ENCODE measurements at places on chromosomes 5 and 9. TPM values are rescaled to one million over a fixed set of nuclear protein-coding genes. Genes with fewer than 3 reads are reported as not detected.
A peak's percentile ranks its signal among the peaks of the same experiment; 100 is the strongest.

SOX30 gene
- not detected for total RNA-seq

PAX5 gene
- total RNA-seq = not detected

DNA sequence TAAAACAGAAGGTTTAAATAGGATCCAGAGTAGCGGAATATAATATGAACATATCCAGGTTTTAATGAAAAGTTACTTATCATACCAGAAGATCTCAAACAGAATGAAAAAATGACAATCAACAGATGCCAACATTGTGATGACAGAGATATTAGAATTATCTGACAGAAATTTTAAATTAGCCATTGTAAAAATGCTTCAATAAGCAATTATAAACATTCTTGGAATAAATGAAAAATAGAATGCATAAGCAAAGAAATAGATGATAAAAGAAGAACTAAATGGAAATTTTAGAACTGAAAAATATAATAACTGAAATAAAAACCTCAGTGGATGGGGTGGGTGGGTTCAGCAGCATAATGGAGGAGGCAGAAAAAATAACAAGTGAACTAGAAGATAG, 37.2 kb downstream of the ZMAT2 start:
- DNase-seq = no peak

GRCh38 chr5:82720213-82721086, 356.7 kb downstream of the TMEM167A start:
- DNase-seq = peak; percentile 6

- DNase-seq = peak; percentile 56
Measured at GRCh38 chr5:113340537-113340936, 94.3 kb downstream of the TSSK1B start.

GRCh38 chr5:168172760-168173223, 118.7 kb upstream of the WWC1 start:
- no peak for DNase-seq

GRCh38 chr9:116250891-116251290, 97.3 kb downstream of the PAPPA start:
- DNase-seq = no peak

GRCh38 chr5:96636594-96636993, 25.6 kb upstream of the CAST start:
- no peak for DNase-seq

DNA sequence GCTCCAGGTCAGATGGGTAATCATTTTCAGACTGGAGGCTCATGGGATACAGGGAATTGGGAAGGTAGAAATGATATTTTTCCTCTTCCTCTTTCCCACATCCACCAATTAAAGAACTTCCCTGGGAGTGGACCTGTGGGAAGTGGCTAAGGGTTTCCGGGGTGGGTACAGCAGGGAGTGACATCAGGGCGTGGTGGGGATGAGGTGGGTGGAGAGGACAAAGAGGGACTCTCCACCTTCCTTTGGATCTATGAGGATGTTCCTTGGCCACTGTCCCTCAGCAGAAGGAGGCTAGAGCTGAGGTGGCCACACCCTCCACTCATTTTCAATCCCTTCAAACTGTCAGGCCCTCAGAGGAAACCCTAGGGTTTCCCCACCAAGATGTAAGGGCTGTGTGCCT, 54.7 kb downstream of the IRF1 start:
- DNase-seq = no peak
